ENCODE measurements at places on chromosomes 13 and 19.

DNA sequence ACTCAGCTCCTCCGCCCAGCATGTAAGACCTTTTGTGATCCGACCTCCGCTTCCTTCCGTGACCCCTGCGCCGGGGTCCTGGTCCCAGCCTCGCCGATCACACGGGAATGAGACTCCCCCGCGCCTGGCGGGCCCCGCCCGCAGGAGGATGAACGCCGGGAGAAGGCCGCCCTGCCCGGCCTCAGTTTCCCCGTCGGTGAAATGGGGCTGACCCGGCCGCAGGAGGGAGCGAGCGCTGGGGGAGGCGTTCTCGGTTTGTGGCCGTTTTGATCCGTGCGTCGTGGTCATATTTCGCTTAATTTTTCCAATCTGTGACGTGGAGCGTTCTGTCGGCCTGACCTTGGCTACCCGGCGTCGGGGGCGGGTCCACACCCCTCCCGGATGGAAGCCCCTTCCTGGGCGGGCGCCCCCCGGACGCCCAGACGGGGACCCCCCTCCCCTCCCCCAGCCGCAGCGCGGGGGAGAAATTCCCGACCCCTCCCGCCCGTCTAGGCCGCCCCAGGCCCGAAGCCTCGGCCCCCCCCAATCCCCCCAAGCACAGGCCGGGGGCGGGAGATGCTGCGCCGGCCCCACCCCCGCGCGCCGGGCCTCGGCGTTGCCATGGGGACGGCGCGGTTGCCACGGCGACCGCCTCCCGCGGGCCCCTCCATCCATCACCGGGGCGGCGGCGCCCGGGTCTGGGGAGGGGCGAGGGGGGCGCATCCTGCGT is 11.1 kb downstream of the PALM start:
- DNase-seq: no peak

GRCh38 chr19:11227195-11227886 is 12.1 kb upstream of the ANGPTL8 start:
- peak; percentile 27 for DNase-seq

GRCh38 chr19:8806661-8807060 is 25.4 kb downstream of the ZNF558 start:
- DNase-seq: no peak

- no peak for DNase-seq
Observed at GRCh38 chr13:30453727-30454126, 12.0 kb downstream of the HMGB1 start.

- DNase-seq: no peak
Observed at GRCh38 chr13:74464670-74465069, 330.5 kb upstream of the KLF12 start.

GRCh38 chr19:17333611-17334413 is 843 bp downstream of the ANO8 start:
- DNase-seq: peak; percentile 41

DNA sequence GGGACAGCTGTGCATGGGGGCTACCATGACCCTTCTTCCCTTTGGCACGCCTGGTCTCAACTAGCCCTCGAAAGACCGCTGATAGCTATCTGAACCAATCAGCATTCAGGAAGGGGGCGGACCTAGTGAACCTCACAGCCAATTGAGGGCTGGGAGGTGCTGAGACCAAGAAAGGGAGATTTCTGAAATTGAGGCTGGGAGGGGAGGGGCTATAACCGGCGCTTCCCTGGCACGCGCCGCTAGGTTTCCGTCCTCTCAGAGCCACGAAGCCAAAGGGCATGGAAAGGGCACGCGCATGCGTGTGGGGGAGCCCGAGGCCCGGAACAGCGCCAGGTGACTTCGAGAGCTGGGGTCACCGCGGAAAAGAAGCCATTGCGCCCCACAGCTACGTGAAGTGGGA is 4.2 kb upstream of the PAFAH1B3 start:
- no peak for DNase-seq

DNA sequence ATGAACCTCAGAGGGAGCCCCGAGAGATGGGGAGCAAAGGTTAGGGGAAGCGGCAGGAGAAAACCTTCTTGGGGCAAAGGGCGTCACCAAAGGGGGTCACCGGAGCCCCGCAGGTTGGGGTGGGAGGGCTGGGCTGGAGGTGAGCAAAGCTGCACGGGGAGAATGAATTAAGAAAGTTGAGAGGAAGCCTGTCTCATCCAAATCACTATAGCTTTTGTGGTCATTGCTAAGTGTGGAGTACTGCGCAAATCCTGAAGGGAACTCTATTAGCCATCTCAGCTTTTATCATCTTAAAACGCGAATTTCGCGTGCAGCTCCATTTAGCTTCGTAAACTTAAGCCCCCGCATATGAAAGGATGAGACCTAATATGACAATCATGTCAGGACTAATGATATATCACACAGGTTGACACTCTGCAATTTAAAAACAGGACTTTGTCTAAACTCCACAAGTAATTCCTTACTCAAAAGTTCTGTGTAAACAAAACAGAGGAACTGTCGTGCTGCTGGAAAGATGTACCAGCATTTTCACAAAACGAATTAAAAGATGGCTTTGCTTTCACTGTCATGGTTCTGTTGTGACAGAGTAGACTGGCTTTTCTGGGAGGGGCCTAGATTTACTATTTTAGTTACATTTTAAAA is 631 bp downstream of the LACC1 start:
- DNase-seq: no peak

- DNase-seq: no peak
Observed at GRCh38 chr13:48505012-48505411, 27.9 kb downstream of the RCBTB2 start.

DNA sequence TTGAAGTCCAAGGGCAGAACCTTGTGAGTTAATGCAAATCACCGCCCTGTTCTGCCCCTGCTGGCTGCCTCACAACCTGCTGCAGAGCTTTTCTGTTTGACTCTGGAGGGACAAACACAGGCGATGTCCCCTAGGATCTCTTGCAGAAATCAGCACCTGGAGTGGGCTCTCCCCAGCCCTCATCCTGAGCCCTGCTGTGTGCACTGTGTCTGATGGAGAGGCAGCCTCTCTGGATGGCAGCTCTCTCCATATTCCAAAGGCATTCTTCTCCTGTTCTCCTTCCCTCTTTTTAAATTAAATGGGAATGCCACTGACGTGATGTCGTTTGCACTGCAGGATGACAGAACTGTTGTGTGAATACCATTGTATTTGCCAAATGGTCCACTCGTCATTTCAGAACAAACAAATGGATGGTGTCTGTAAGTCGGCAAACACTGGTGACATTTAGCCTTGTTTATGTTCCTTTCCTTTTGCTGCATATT is 184.1 kb downstream of the ZNF536 start:
- DNase-seq: no peak

DNA sequence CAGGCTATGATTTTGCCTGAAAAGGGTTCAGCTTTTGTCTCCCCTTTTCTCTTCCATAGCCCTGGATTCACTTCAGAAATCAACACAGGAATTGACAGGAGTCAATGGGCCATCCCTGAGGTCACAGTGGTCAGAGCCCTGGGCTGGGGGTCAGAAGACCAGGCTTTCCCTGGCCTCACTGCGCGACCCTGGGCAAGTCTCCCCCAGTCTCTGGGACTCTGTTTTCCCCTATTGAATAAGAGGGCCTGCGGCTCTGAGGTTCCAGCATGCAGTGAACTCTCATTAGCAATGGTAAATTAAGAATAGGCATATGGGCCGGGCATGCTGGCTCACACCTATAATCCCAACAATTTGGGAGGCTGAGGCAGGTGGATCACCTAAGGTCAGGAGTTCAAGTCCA is 30.7 kb upstream of the VSTM2B start:
- no peak for DNase-seq

- no peak for DNase-seq
Observed at GRCh38 chr19:2315818-2316353, 7.9 kb upstream of the LINGO3 start.

DNA sequence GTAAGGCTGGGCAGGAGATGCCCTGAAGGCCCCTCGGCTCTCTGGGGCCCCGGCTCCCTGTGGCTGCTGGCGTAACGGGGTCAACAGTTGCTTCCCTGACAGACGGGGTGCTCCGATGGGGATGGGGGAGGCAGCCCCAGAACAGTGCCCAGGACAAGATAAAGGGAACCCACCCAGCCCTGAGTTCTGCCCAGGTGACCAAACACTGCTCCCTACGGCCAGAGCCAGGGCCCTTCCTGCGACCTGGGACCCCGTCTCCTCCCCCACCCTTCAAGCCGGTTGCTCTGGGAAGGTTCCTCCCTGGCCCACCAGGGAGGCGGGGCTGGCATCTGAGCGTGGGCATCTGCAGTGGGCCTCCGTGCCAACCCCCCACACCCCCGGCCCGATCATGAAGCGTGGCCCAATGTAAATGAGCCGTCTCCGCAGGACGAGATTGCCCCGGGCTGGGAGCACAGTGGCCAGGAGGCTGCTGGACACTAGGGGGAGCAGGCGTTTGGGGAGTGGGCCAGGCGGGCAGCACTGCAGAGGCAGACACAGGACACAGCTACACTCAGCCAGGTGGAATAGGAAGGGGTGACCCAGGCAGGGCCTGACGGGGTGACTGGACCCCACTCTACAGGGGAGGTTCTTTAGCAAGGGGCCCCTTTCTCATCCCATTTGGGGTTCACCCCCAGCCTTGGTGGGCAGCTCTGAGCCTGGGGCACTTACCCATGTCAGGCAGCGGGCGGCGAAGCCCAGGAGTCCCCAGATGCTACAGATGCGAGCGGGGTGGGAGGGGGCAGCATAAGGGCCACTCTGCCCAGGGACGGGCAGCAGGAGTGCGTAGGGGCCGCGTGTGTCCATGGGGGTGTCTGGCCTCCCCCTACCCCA is 1.2 kb upstream of the NKPD1 start:
- DNase-seq: no peak

- no peak for DNase-seq
Observed at GRCh38 chr13:28568286-28568685, 73.4 kb upstream of the FLT1 start.

- DNase-seq: no peak
Observed at GRCh38 chr13:114145256-114145655, 12.8 kb upstream of the RASA3 start.

GRCh38 chr13:26015271-26016125 is 36.3 kb downstream of the SHISA2 start:
- no peak for DNase-seq

DNA sequence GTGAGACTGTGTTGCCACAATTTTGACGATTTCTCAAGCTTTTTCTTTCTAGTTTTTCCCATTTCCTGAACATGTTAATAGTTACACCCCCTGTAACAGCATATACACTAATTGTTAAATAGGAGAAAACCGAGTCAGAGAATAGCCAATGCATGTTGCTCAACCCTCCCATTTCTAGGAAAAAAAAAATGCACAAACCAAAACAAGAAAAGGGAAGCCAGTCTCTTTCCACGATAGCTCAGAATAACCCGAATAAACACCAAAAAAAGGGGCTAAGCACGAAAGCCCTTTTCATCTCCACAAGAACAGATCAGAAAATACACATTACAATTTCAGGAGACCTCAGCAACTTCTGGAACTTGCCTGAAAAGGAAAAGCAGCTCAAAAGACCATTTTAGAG is 16.3 kb downstream of the LATS2 start:
- DNase-seq: no peak

DNA sequence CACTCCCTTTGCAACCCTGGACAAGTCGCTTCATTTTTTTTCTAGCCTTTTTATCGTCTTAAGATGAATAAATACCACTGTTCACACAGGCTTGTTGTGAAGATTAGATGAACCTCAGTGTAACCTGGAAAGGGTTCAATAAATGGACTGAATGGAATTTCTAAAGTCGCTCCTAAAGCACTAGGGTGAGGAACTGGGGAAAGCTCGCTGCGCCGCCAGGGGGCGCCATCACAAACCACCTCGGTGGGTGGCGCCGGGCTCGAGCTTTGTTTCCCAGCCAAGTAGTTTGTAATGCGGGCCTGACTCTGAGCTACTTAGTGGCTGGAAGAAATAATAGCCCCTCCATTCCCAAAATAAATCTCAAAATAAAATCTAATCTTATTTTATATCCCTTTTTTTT is 2.2 kb upstream of the CEACAM6 start:
- DNase-seq: peak; percentile 62

DNA sequence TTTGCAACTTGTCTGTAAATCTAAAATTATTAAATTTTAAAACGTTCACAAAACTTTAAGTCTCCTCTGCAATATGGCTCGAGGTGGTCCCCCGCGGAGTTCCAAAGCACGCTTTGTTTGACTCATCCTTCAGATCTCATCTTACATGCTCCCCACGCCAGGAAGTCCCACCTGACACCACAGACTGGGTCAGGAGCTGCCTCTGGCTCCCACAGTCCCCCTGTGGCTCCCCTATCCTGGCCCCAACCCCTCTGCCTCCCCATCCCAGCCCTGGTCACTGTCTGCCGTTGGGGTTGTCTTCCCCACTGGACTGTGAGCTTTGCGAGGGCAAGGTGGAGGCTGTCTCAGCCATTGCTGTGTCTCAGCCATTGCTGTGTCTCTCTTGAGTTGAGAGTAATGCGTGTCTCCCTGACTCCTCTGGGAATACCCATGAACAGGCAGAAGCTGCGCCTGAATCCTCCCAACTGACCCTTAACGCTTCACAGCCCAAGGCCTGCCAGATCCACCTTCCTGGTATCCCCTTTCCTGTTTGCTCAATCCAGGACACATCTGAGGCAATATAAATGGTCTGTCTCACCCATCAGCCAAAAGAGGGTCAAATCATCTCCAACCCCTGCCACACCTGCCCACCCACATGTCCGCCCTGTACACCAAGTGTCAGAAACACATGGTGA is 15.9 kb downstream of the DYRK1B start:
- no peak for DNase-seq

- DNase-seq: no peak
Observed at GRCh38 chr19:55540619-55541018, 3.7 kb upstream of the SBK2 start.
